IPS DF 6.9 (cell line): ENCODE measurements at places on chromosomes 2 and 18.

- H3K4me1 ChIP-seq: no peaks in the 10 kb centered on the region
- no peaks in the 10 kb centered on the region for H3K27me3 ChIP-seq
- no peaks in the 10 kb centered on the region for H3K36me3 ChIP-seq
- no peak overlapping the region for H3K4me3 ChIP-seq
- no peak overlapping the region for H3K27ac ChIP-seq
These were observed 25.6 kb downstream of the NFATC1 start for GRCh38 chr18:79421275-79421857.

GRCh38 chr2:50875561-50875960, 156.4 kb downstream of the NRXN1 start:
- no peaks in the 10 kb centered on the region for H3K4me1 ChIP-seq
- H3K4me3 ChIP-seq: no peak overlapping the region
- H3K27me3 ChIP-seq: no peaks in the 10 kb centered on the region
- H3K27ac ChIP-seq: no peak overlapping the region

DNA sequence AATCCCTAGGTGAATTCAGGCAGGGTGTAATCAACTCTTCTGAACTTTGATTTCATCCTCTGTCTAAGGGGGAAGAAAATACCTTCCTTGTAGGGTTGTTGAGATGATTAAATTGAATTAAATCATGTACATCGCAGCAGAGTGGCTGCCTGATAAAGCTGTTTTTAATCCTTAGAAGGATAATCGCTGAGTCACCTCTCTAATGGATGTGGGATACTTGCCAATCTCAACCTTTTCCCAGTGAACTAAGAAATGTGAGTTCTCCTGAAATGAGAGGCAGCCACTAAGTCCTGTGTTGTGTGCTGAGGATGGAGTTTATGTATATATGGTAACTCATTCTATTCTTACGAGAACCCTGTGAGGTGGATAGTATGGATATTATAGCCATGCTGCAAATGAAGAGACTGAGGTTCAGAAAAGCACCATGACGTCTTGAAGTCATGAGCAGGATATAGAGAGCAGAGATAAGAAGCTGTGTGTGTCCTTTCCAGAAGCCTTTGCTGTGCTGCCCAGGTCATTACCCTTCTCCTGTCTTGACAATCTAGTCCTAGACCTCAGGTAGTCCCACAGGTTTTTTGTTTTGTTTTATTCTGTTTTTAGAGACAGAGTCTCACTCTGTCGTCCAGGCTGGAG, 93.3 kb downstream of the HNRNPLL start:
- no peaks in the 10 kb centered on the region for H3K4me1 ChIP-seq
- no peak for DNase-seq
- no peaks in the 10 kb centered on the region for H3K27me3 ChIP-seq
- no peaks in the 10 kb centered on the region for H3K36me3 ChIP-seq
- no peak overlapping the region for H3K4me3 ChIP-seq

DNA sequence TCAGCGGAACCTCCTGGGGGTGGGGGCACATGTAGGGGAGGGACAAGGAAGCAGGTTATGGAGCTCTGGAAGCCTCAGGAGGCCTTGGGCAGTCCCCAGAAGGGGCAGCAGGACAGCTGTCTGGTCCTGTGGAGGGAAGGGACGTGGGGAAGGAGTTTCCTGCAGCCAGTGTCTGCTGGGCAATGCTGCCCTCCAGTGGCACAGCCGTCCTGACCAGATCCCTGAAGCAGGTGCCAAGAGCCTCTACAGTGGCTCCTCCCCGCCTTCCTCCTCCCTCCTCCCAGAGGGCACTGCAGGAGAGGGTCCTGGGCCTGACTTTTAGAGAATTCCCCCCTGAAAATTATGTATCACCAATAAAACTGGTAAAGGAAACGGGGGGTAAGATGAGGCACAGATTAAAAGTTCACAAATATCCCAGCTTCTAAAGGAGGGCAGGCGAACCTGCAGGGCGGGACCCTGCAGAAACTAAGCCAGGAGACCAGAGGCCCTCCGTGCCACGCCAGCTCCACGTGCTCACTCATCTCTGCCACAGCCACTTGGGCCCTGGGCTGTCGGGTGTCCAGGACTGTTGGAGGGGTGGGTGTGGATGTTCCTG, 258.5 kb downstream of the TWIST2 start:
- H3K27ac ChIP-seq: no peak overlapping the region
- H3K4me1 ChIP-seq: no peaks in the 10 kb centered on the region; the same call in 1 of the 2 replicates
- DNase-seq: peak; percentile 25

GRCh38 chr2:26582890-26583289, 58.3 kb downstream of the CIB4 start:
- H3K27me3 ChIP-seq: no peaks in the 10 kb centered on the region
- no peak overlapping the region for H3K27ac ChIP-seq
- no peaks in the 10 kb centered on the region for H3K36me3 ChIP-seq
- DNase-seq: no peak

DNA sequence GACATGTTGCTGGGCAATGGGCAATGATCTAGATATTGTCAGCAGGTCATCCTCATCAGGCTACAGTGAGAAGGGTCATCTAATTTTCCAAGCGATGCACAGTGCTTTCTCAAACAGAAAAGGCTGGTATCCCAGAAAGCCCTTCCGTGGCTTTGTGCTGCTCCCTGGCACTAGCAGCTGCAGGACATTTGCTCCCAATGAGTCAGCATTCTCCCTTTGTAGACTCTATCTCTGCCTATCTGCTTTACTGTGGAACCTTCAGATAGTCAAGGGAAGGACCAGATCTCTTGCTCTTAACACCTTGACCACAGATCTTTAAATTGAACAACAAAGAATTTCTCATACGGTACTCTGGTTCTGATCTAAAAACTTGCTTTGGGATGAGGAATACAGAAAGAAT, 101.4 kb downstream of the CDH2 start:
- H3K27me3 ChIP-seq: no peaks in the 10 kb centered on the region
- H3K4me3 ChIP-seq: no peak overlapping the region
- no peaks in the 10 kb centered on the region for H3K36me3 ChIP-seq
- DNase-seq: no peak

- peaks cover 3% of the 10 kb centered on the region; the same call in 1 of the 2 replicates for H3K4me1 ChIP-seq
- H3K4me3 ChIP-seq: no peak overlapping the region
- H3K27me3 ChIP-seq: no peaks in the 10 kb centered on the region
- no peaks in the 10 kb centered on the region for H3K36me3 ChIP-seq
- DNase-seq: no peak
- no peak overlapping the region for H3K27ac ChIP-seq
These were observed 130.1 kb downstream of the OLA1 start for GRCh38 chr2:174117951-174118930.

DNA sequence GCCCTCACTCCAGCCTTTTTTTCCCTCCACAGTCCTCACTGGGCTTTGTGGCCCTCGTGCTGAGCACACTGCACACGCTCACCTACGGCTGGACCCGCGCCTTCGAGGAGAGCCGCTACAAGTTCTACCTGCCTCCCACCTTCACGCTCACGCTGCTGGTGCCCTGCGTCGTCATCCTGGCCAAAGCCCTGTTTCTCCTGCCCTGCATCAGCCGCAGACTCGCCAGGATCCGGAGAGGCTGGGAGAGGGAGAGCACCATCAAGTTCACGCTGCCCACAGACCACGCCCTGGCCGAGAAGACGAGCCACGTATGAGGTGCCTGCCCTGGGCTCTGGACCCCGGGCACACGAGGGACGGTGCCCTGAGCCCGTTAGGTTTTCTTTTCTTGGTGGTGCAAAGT, 39.4 kb downstream of the STEAP3 start:
- H3K27ac ChIP-seq: no peak overlapping the region
- no peak for DNase-seq
- H3K4me1 ChIP-seq: peaks cover 8% of the 10 kb centered on the region
- H3K36me3 ChIP-seq: no peaks in the 10 kb centered on the region
- no peaks in the 10 kb centered on the region for H3K27me3 ChIP-seq

GRCh38 chr2:190695739-190696138, 46.9 kb downstream of the NAB1 start:
- H3K4me3 ChIP-seq: no peak overlapping the region
- H3K27ac ChIP-seq: no peak overlapping the region
- no peaks in the 10 kb centered on the region for H3K36me3 ChIP-seq
- DNase-seq: no peak

GRCh38 chr2:112342067-112342550, 66.7 kb downstream of the ZC3H6 start:
- no peaks in the 10 kb centered on the region for H3K27me3 ChIP-seq
- H3K36me3 ChIP-seq: no peaks in the 10 kb centered on the region
- no peaks in the 10 kb centered on the region; the same call in 1 of the 2 replicates for H3K4me1 ChIP-seq

- H3K36me3 ChIP-seq: no peaks in the 10 kb centered on the region; the same call in 1 of the 2 replicates
- H3K4me3 ChIP-seq: peak overlapping the region; percentile 100
- no peak overlapping the region for H3K27ac ChIP-seq
- H3K4me1 ChIP-seq: peaks cover 4% of the 10 kb centered on the region; the same call in 1 of the 2 replicates
- H3K27me3 ChIP-seq: no peaks in the 10 kb centered on the region
These were observed 1.1 kb downstream of the AGFG1 start for GRCh38 chr2:227473122-227473461.

GRCh38 chr2:172772633-172773032, 37.0 kb downstream of the RAPGEF4 start:
- H3K4me3 ChIP-seq: no peak overlapping the region
- H3K27ac ChIP-seq: no peak overlapping the region
- H3K36me3 ChIP-seq: no peaks in the 10 kb centered on the region
- DNase-seq: no peak

DNA sequence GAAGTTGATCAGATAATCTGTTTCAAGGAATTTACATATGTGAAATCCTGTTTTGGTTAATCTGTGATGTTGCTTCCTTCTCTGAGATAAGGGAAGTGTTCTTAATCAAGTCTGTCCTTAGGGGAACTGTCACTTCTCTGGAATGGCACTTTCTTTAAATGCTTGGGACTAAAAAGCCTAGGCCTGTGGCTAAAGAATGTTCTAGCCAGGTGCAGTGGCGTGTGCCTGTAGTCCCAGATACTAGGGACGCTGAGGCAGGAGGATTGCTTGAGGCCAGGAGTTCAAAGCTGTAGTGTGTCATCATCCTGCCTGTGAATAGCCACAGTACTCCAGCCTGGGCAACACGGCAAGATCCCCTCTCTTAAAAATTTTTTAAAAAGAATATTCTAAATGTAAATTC, 217.6 kb upstream of the SIX3 start:
- no peaks in the 10 kb centered on the region for H3K27me3 ChIP-seq
- H3K4me3 ChIP-seq: no peak overlapping the region
- H3K4me1 ChIP-seq: no peaks in the 10 kb centered on the region
- no peak overlapping the region for H3K27ac ChIP-seq

- H3K27ac ChIP-seq: no peak overlapping the region
- no peak overlapping the region for H3K4me3 ChIP-seq
- no peaks in the 10 kb centered on the region for H3K36me3 ChIP-seq
- no peak for DNase-seq
- no peaks in the 10 kb centered on the region for H3K27me3 ChIP-seq
These were observed 56.5 kb upstream of the ERBB4 start for GRCh38 chr2:212595036-212595654.
